ENCODE measurements at places on chromosomes 7 and 10.
A peak's percentile ranks its signal among the peaks of the same experiment; 100 is the strongest.

DNA sequence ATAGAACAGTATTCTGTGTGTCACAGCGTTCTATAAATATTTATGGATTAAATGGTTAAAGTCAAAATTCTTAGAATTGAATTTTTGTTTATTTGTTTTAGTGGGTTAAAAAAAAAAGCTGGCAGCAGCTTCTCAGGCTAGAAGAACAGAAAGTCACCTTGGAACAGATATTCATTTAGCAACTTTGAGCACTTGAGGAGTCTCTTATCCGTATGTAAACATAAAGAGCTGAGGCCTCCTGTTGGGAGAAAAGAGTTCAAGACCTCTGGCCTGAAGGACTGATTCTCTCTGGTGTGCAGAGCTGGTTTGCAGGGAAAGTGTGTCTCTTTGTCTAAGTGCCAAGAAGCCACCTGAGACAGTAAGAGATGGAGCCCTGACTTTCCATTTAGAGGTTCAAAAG, 109.9 kb downstream of the HERPUD2 start:
- no peak for DNase-seq

- no peak for DNase-seq
Measured at GRCh38 chr7:80891259-80891544, 27.6 kb downstream of the SEMA3C start.

GRCh38 chr10:122499491-122499941, 38.2 kb downstream of the HTRA1 start:
- no peak for DNase-seq

- DNase-seq = no peak
Measured at GRCh38 chr10:116271593-116272439, 1.2 kb downstream of the GFRA1 start.

DNA sequence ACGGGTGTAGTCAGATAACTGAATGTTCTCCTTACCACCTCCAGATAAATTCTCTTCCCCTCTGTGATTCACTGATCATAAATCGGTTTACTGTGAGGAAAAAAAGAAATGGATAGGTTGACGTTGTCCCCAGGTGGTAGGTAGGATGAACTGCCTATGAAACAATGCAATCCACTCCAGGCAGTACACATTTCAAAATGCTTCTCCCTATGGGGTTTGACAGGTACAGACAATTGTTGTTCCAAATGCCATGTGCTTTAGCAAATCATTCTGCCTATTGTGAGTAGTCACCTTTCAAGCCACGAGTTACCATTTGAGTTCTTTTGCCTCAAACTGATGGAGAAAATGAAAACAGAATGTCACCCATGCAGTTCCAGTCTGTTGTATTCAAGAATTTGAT, 21.8 kb downstream of the VIM start:
- no peak for DNase-seq

GRCh38 chr10:47360419-47361040, 12.4 kb downstream of the RBP3 start:
- DNase-seq = no peak

DNA sequence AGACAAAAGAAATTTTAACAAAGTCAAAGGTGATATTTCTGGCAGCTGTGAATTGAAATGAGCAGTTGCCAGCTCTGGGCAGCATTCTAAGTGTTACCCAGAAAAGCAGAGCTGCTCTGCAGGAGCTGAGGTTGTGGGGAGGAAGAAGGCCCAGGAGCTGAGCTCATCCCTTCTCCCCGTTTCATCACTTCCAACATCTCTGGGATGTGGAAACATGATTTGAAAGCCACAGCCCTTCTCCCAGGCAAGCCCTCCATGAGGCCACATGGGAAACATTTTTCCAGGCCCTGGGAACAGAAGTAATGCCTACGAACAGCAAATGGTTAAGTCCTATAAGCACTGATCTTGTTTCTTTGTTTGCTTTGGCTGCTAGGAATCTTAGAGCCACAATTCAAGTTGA, 10.9 kb upstream of the DMBT1 start:
- no peak for DNase-seq

DNA sequence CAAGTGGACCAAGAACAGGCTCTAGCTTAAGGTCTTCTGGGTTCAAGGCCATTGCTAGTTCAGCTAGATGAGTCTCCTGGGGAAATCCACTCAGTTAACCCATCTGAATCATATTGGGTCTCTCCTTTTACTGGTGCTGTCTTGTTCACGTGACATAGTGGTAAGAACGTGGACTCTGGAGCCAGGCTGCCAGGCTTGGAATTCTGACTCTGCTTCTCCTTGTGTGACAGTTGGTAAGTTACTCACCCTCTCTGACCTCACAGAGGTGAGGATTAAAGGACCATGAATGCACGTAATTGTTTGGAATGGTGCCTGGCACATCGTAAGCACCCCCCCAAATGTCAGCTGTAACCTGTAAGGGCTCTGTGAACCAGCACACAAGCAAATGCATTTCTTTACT, 9.7 kb upstream of the CALU start:
- DNase-seq = no peak

DNA sequence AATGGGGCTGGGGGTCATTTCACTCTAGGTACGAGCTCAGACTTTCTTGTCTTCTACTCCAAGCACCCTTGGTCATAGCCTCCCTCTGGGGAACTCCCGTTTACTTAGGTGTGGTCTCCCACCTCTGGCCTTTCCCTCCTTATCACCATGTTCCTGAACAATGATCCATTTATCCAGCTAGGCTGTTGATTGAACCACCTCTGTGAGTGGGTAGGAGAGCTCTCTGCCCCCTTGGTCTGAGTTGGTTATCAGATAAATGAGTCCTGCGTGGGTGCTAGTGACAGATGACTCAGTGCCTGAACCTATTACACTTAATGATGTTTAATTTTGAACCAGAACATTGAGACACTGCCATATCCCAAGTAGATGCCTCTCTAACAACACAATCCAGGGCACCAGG, 9.4 kb downstream of the BLNK start:
- DNase-seq = no peak

GRCh38 chr7:154919344-154920225, 83.3 kb downstream of the PAXIP1 start:
- DNase-seq = no peak

DNA sequence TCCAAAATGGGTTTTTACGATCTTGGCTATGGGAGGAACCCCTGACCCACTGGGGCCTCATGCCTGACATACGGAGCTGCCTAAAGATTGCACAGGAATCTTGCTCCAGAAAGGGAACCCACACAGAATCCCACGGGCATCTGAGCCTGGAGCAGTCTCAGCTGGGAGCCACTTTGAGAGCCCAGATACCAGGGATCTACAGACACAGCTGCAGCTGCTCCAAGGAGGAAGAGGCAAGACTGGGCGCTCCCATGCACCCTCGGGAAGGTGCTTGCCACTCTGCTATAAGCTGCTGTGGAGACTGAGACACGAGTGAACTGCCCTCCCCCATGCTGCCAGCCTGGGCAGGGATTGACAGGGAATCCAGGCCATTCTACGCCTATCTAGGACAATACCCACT, 202.5 kb downstream of the REEP3 start:
- DNase-seq = no peak

GRCh38 chr10:93771354-93771753, 13.6 kb downstream of the LGI1 start:
- no peak for DNase-seq

DNA sequence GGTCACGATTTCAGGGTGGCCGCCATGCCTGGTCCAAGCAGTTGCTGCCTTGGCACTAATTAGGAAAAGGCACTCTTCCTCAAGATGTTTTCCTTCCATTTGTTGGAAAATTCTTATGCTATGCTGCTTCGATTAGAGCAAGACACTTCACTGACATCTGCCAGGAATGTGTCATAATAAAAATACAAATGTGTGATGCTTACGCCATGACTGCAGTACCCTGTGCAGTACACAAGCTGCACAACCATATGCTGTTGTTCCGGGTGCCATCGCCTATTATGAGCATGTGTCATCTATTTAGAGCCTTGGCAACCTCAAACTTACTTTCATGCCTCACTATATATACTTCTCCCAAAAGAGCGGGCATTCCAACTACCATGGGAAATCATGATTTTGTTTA, 14.9 kb upstream of the MPP7 start:
- no peak for DNase-seq

DNA sequence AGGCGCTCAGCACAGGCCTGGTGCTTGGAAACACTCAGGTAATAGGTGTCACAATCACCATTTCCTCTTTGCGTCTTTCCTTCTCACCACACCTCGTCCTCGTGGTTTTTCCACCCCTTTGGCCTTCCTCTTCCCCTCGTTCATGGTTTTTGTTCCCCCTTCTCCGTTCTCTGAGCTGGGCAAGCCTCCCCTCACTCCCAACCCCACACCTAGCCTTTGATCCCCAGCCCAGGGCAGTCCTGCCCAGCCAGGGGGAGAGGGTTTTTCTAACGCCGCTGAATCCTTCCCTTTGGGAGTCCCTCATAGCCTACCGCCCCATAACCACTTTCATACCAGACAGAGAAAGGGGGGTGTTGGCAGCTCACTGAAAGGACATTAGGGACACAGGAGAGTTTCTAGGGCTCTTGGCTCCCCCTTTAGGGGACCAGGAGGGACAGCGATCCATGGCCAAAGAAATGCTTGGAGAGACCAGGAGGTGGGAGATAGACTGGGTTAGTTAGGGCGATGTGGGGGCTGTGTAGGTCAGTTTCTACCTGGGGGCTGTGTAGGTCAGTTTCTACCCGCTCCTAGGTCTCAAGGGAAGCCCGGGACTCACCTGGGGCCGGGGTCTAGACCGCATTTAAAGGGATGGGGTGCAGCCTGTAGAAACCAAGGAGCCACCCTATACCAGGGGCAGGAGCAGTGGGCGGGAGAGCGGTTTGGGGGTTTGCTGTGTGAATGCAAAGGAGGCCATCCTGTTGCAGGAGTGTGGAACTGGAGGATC, 1.4 kb downstream of the EPHB4 start:
- DNase-seq = no peak

GRCh38 chr10:4219901-4220300, 434.9 kb upstream of the KLF6 start:
- no peak for DNase-seq

- no peak for DNase-seq
Measured at GRCh38 chr10:124983321-124983720, 41.4 kb downstream of the ZRANB1 start.

- no peak for DNase-seq
Measured at GRCh38 chr7:42639930-42640329, 271.9 kb downstream of the C7orf25 start.

GRCh38 chr7:98841179-98841997, 28.4 kb downstream of the TMEM130 start:
- DNase-seq = peak; percentile 35

GRCh38 chr7:137331378-137331777, 12.2 kb downstream of the PTN start:
- DNase-seq = no peak

DNA sequence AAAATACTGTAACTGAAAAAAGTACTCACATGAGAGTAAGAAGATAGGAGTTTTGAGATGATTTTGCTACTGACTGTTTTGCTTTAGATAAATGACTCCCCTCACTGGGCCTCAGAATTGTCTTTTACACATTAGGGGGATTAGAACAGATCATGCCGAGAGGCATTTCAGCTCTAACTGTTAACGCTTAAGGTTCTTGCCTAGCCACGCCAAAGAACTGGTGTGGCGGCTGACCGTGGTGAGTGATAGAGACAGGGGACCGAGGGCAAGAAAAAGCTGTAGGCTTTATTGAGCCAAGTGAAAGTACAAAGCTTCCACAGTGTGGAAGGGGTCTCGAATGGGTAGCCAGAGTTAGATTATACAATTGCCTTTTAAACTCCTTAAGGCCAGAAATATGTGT, 368.5 kb upstream of the MYO3A start:
- DNase-seq = no peak

- DNase-seq = no peak
Measured at GRCh38 chr7:138162236-138162635, 86.0 kb downstream of the AKR1D1 start.

DNA sequence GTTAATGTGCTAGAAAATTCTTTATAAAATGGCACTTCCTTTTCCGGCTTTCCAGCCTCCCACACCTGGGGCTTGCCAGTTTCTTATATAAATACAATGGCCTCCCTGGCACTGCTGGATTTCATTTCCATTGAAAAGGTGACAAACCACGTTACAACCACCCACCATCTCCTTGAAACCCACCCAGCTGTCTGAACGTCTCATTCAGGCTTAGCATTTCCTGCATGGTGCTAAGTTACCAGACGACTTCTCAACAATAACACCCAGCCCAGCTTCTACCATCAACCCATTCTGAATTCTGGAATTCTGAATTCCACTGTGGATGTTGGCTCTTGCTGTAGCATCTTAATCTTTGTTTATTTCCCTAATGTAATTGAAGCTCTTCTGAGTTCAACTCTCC, 499.8 kb upstream of the CELF2 start:
- no peak for DNase-seq

DNA sequence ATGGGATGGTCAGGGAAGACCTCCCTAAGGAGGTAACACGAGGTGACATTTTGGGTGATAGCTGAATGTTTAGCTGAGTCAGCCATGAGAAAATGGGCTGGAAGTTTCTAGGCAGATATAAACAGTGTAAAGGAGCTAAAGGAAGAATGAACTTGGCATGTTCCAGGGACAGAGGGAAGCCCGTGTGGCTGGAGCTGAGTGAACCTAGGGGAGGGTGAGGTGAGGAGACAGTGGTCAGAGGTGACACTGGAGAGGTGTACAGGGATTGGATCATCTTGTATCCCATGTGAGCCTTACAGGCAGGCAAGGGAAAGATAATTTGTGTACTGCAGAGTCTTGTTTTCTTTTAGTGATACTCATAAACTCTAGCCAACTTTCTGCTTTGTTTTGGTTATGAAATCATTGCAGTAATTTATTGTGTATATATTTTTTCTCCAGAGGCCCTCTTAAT, 1.8 kb downstream of the STARD3NL start:
- DNase-seq = no peak

DNA sequence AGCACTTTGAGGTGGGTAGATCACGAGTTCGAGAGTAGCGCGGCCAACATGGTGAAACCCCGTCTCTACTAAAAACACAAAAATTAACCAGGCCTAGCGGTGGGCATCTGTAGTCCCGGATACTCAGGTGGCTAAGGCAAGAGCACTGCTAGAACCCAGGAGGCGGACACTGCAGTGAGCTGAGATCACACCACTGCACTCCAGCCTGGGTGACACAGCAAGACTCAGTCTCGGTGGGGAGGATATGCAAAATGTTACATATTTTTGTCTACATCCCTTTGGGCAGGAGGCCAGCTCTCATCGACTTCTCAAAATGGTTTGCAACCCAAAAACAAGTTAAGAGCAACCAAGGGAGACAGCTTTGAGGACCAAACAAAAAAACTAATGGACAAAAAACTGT, 8.2 kb downstream of the ATE1 start:
- DNase-seq = no peak

DNA sequence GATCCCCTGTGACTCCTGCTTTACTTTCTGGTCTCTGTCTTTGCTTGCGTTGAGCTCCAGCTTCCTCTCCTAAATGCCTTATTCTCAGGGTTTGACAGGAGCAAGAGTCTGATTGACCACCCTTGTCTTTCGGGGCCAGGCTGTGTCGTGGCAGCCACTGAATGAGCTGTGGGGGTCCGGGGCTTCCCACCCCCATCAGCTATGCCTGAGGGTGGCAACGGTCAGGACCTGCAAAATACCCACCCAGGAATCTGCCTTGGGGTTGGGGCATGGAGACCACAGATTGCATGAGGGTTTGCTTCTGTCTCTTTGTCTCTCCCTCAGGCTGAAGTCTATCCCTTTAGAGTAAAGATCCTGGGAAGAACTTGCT, 20.6 kb downstream of the SMKR1 start:
- DNase-seq = no peak

GRCh38 chr7:147857152-147858140, 733.1 kb upstream of the C7orf33 start:
- DNase-seq = no peak
